ENCODE measurements at places on chromosomes 13 and 19. TPM values are rescaled to one million over a fixed set of nuclear protein-coding genes. Genes with fewer than 3 reads are reported as not detected.

Gene IRGC
- polyA plus RNA-seq: not detected

DNA sequence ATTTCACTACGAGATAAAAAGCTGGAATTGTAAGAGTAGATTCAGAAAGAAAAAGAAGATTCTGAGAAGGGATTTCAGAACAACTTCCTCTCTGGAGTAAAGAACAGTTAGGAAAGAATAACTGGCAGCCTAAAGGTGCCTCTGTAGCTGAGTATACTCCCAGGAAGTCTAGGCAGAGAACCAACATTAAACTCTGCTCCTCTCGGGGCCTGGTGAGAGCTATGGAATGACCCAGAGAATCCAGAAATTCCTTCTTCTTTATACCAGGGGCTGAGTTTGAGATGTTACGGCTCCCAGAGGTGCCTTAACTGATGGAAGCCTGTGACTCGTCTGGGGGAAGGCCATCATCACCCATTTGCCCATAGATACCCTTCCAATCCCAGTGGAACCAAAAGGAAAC, 39.1 kb downstream of the FAM216B start:
- no peak for DNase-seq

DNA sequence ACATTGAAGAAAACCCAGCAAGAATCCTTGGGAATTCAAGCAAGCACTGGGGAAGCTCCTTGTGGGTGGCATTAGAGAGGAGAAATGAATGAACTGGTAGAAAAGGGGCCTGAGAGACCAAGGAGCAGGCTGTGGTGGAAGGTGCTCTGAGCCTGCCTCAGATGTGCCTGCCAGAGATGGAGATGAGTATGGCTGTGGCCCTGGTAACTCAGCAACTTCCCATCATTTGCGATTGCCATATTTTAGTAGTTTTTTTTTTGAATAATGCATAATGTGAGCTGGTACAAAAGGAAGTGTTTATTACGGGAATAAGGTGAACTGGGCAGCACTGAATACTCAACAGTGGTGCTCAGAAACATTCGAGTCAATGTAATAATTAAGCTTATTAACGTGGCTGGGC, 39.1 kb downstream of the ERICH6B start:
- no peak for DNase-seq

DNA sequence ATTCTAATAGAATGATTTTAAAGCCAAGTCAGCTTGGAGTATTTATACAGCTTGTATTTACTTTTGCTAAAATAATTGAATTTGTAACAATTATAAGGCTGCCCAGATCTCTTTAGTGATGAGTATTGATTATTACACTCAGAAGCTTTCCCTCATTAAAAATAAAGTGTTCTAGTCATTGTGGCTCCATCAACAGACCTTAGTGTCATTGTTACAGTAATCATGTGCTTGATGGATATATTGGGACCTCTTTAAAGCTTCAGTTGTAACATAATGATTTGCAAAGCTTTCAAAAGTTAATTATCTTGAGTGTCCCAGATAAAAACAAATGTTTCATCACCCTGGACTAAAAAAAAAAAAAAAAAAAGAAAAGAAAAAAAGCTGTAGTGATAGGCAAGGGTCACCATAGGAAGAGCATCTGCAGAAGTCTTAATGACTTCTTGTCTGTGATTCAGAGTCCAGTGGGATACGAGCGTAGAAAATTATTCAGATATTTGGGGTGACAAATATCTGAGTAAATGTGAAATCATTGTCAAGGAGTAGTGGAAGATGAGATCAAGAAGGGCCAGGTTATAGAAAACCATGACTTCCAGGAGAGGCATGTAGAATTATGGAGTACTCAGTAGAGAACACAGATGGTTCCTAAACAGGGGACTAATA, 369.6 kb downstream of the DCT start:
- DNase-seq: no peak

GRCh38 chr19:55460670-55461258, 678 bp downstream of the ISOC2 start:
- DNase-seq: no peak

DNA sequence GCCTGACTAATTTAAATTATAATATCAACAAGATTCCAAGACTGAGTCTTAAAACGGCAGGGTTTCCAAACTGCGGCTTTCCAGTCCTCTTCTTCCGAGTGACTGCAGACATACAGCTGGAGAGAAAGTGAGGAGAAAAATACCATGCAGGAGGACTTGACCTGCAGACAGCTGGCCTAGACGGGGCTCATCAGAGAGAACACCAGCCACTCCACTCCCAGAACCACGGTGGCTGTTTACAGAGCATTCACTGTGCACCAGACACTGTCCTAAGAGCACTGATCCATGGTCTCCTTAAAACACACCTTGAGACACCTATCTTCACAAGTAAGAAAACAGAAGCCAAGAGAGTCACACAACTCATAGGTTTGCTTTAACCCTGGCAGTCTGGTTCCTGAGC, 152.7 kb downstream of the MIPEP start:
- no peak for DNase-seq

DNA sequence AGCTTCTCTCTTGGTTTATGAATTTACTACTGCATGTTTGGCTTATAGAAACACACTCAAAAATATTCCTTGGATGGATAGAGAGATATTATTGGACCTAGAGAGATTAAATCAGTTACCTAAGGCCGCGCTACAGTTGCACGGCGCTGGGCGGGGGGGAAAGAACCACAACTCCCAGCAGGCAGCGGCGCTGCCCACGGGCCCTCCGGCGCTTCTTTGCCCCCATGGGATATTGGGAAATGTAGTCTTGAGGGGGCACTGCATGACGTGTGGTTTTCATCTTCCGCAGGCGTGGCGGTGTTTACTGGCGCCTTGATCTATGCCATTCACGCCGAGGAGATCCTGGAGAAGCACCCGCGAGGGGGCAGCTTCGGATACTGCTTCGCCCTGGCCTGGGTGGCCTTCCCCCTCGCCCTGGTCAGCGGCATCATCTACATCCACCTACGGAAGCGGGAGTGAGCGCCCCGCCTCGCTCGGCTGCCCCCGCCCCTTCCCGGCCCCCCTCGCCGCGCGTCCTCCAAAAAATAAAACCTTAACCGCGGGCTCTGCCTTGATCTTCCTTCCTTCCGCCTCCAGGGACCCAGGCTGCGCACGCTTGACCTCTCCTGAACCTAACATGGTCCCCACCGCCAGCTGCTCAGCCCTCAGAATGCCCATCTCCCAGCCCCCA, 4.8 kb downstream of the EMP3 start:
- DNase-seq: peak; percentile 83

GRCh38 chr13:79749566-79749965, 268.6 kb downstream of the NDFIP2 start:
- no peak for DNase-seq

Gene IRS2
- 2.6 TPM for polyA plus RNA-seq

Gene GNG7
- polyA plus RNA-seq: 0.22 TPM

DNA sequence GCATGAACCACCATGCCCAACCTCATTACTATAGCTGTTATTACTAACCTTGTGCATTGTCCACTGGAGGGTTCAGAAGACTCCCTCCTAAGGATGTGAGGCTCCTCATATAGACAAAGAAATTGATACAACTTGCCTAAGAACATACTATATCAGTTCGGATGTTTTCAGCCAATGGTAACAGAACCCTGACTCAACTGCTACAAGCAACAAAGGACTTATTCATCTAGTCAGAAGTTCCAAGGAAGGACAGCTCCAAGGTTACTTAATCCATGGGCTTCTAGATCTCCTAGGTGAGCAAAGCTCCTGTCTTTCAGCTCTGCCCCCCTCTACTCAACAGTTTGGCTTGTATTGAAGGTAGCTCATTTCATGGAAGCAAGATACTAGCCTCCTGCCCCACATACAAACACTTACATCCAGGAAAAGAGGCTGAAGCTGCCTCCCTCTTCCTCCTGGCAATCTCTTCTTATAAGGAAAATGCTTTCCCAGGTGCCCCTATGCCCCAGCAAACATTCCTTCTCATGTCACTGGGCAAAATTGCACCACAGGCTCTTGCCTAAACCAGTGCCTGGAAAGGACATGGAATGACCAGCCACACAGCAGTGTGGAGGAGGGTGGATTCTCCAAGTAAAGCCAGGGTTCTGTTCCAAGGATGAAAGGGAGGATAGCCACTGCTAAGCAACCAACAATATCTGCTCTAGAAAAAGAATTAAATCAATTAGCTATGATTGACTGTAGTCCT, 497.8 kb downstream of the FOXO1 start:
- DNase-seq: no peak

DNA sequence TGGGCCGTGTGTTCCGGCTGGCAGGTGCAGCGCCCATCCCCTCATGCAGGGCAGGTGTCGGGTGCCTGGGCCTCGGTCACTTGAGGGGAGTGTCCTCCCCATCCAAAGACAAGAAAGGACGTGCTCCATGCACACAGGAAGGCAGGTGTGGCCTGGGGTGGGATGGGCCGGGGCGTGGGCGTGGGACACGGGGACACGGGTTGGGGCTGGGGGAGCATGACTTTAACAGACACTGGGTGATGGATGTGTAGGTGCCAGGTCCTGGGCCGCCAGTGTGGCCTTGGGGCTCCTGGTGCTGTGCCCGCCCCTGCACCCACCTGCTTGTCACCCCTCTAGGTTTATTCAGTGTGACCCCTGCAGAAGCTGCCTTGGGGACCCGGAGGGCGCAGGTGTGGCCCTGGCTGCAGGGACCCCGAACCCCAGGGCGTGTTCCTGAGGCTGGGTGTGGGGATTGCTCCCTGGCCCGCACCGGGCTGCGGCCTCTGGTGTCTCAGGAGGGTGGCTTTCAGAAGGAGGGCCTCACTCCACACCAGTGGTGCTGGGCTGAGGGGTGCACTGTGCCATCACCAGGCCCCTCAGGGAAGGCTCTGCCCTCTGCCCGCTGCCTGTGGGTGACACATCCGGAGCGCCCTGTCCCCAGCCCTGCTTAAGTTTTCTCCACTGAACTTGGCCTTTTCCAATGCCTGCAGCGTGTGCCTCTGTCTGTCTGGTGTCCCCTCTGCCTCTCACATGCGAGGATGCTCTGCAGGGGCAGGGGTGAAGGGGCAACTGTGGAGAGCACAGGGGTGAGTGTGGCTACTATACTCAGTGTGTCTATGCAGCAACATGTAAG, 5.2 kb downstream of the TMEM255B start:
- DNase-seq: no peak

Gene SPIB
- 1.5 TPM for polyA plus RNA-seq

DNA sequence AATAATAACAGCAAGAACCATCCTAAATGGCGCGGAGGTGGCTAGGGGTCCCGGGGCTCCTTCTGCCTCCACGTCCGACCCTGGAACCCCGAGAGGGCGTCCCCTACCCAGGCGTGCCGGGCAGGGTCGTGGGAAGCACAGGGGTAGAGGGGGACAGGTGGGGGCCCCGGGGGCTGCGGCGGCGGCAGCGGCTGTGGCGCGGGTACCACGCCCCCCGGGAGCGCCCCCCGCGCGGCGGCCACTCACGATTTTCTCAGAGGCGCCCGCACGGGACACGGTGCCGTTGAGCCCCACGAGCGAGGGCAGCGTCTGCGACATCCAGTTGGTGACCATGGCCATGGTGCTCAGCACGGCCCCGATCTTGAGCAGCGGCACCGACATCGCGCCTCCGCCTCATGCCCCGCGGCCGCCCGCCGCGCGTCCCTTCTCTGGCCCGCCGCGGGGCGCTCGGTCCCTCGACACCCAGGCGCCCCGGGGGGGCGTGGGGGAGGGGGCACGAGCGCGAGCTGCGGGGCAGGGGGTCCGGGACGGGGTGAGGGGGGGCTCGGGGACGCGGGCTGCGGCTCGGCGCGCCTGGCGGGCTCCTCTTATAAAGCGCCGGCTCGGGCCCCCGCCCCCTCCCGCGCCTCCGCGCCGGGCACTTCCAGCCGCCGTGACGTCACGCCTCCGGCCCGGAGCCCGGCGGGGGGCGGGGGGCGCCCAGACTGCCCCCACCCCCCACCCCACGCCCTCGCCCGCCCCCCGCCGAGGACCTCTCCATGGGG, 22.9 kb downstream of the OLFM2 start:
- DNase-seq: no peak

- DNase-seq: no peak
Observed at GRCh38 chr13:113378825-113379224, 14.9 kb upstream of the GRTP1 start.

DNA sequence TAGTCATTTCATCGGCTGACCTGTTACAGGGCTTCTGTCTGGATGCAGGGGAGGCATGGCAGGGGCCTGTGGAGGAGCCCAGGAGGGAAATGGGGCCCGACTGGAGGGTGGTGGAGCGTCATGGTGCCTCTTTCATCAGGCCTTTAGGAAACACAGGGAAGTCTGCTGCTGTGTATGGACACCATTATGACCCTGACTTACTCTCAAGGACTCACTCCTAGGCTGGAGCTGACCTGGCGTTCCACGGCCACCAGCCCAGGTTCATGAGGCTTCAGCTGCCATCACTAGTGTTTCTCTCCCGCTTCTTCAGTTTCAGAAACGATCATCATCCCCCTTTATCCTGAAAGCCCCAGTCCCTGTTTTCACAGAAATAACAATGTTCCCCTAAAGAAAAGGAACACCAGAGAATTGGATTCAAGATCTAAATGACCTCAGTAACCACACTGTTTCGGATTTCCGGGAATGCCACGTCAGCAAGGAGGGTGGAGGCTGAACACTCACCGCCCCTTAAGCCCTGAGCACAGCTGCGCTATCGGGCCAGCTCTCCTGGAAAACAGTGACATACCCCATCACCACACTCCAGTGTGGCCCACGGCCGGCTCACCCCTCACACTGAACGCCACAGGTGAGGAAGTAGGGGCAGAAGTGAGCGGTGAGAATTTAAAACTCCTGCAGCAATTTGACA, 67.6 kb downstream of the SOX1 start:
- DNase-seq: no peak

GRCh38 chr19:9857920-9858746, 23.0 kb downstream of the PIN1 start:
- DNase-seq: peak; percentile 14

Gene EBI3
- not detected for polyA plus RNA-seq

GRCh38 chr13:67792151-67792676, 562.1 kb upstream of the PCDH9 start:
- no peak for DNase-seq

- no peak for DNase-seq
Observed at GRCh38 chr19:28021259-28022185, 1191.4 kb downstream of the UQCRFS1 start.

DNA sequence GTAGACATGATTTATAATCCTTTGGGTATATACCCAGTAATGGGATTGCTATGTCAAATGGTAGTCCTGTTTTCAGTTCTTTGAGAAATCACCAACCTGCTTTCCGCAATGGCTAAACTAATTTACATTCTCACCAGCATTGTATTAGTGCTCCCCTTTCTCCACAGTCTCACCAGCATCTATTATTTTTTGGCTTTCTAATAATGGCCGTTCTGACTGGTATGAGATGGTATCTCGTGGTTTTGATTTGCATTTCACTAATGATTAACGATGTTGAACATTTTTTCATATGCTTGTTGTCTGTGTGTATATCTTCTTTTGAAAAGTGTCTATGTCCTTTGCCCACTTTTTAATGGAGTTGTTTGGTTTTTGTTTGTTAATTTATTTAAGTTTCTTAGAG, 165.1 kb downstream of the PDS5B start:
- no peak for DNase-seq

GRCh38 chr13:67086260-67086659, 143.9 kb downstream of the PCDH9 start:
- DNase-seq: no peak

Gene KLK2
- not detected for polyA plus RNA-seq

- no peak for DNase-seq
Observed at GRCh38 chr13:97483465-97483864, 49.5 kb downstream of the RAP2A start.

Data from immature natural killer cell (primary cell).